Fibroblast of skin of abdomen (primary cell): ENCODE measurements at places on chromosomes 5 and 9.

GRCh38 chr9:19940811-19941535 lies 152.1 kb upstream of the SLC24A2 start:
- no peak for DNase-seq

GRCh38 chr9:124788542-124789217 lies 11.7 kb downstream of the OLFML2A start:
- DNase-seq: no peak

- DNase-seq: peak; percentile 66
Observed at GRCh38 chr9:121895818-121896544, 197.1 kb downstream of the TTLL11 start.

GRCh38 chr5:33260098-33260497 lies 180.7 kb upstream of the TARS1 start:
- peak; percentile 31 for DNase-seq
